NCI-H774 (cell line): ENCODE measurements at places on chromosomes 2 and 18.
A peak's percentile ranks its signal among the peaks of the same experiment; 100 is the strongest.

DNA sequence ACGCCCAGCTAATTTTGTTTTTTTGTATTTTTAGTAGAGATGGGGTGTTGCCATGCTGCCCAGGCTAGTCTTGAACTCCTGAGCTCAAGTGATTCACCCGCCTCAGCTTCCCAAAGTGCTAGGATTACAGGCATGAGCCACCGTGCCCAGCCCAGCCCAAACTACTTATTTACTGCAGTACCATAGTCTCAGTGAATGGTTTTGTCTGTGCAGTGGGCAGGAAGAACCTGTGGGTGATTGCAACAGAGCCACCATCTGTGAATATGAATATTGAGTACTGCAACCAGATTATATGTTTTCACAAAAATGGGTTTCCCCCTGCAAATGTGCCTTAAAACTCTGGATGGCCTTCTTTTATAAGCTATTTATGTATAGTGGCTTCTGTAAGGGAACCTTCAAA lies 9.1 kb downstream of the MPPE1 start:
- DNase-seq, result no peak

DNA sequence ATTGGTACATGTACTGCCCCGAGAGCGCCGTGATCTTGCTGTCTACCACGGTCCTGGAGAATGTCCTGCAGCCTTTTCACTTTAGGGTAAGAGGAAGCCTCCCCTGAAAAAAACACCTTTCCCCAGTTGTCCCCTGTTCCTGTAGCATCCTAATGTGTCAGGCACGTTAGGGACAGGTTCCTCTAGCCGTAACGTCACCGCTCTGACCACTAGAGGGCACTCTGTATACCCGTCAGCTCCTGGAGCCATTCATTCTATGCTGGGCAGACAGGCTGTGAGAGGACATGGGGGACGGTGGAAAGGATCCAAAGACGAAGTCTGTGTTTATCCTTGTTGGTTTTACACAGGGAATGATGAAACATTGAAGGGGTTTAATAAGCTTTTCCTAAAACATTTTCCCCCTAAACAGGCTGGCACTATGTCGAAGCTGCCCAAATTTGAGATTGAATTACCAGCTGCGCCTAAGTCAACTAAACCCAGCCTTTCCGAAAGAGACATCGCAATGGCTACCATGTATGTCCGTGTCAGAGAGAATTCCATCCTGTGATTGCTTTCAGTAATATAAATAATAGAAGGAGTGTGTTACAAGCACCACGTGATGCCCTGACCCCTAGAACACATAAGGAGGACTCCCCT lies 12.7 kb downstream of the RMC1 start:
- peak; percentile 56 for DNase-seq

DNA sequence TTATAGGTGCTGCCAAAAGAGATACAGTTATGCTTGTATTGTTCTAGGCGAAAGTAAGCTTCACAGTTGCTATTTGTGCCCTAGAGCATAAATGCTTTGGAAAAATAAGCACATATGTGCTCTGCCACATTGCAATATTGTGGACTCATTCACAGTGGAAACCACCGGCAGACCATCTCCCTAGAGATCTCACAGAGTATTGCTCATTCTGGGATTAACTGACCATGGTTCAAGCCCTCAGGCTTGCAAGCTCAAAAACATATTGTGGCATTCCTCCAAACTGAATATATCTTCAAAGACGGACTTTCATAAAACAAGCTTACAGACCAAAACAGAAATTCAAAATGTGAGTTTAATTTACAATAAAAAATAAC lies 158.2 kb upstream of the CCDC150 start:
- DNase-seq, result no peak

GRCh38 chr2:172119089-172119488 lies 16.4 kb upstream of the DLX2 start:
- no peak for DNase-seq

DNA sequence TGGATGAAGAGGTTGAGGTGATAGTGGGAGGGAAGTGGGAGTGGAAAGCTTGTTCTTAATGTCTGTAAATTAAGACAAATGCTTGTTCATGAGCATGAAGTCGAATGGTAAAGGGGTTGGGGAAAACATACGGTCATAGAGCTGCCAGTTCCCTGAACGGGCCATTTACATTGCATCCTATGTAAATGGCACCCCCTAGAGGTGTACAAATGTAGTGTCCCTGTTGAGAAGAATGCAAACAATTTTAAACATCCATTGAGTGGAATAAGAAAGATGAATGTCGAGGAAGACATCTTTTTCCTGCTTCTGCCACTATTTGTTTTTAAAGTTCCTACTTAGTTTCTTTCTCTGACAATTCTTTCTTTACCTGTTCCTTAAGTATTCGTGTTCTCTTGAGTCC lies 155.7 kb downstream of the RDH14 start:
- DNase-seq, result no peak

DNA sequence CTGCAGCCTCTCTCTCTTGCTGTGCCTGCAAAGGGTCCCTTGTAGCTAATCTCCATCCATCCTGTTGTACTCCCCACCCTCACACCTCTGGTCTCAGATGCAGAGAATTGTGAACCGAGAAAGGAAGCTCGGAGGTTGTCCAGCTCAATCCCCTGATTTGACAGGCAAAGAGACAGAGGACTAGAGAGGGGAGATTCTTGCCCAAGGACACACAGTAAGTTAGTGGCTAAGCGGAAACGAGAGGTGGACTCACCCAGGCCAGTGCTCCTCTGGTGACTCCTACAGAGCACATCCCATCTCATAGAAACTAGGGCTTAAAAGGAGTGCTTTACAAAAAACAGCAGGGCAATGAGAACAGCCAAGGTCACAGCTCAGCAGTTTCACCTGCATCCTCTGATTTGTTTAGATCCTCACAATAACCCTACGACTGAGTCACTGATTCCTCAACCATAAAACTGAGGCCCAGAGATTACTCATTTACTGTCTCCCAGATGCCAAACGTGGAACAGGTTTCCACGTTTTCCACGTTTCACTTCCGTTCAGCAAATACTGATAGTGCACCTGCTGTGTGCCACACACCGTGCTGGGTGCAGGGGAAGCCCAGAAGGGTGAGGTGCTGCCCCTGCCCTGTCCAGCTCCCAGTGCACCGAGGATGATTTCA lies 22.1 kb downstream of the EHD3 start:
- no peak for DNase-seq

DNA sequence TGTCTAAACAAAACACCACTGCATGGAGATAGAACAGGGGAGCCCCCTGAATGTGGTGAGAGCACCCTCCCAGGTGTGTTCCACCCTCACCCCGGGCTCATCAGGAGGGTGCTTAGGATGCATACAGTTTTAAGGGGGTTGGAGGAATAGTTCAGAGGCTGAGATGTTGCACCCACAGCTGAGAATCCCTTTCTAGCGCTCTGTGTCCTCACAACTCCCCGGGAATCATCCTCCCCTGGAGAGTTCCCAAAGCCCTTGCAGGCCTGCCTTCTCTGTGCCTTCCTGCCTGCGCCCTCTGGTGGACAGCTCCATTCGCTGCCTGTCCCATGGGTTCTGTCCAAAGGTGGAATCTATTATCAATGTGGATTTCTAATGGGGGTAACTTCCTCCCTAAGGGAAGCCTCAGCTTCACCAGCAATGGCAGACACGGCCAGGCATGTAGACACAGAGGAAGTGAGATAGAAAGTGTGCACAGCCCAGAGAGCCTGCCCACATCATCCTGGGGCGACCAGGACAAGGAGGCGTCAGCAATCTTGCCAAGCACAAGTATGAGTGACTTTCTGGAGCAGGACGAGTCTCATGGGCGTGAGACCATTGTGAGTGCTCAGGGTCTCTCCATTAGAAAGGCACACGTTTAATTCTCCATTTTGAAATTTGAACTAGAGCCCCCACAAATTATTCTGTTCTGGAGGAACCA lies 1.2 kb upstream of the UGT1A5 start:
- DNase-seq, result peak; percentile 63

DNA sequence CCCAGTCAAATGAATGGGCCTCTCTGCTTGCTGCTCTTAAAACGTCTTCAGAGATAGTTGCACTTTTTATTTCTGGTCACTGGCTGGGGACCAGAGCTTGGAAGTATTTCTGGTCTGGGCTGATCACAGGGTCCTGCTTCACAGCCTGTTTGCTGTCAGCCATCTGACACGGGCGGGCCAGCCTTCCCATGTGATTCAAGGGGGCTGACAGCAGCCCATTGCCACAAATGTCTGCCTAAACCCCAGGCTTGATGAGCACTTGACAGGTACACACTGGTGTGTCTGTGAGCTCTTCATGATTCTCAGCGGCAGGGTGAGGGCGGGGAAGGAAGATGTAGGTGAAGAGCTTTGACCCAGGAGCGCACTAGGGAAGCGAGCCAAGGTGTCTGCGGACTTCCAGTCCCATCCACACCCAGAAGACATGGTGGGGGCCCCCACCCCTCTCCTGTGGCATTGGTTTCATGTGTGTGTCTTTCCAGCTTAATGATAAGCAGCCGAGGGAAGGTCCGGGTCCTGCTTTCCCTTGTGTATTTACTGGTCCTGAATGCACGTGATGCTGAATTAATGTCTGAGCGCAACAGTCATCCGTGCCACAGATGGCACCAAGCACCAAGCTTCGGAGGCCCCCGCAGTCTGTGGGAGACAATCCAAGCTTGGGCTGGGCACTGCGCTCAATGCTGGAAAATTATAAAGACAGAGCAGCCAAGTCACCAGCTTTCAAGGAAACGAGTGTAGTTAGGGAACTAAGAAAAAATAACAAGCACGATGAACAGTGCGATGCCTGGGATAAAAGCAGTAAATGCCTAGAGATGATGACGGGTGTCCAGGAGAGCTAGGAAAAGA lies 73.3 kb downstream of the SH3BP4 start:
- DNase-seq, result no peak

DNA sequence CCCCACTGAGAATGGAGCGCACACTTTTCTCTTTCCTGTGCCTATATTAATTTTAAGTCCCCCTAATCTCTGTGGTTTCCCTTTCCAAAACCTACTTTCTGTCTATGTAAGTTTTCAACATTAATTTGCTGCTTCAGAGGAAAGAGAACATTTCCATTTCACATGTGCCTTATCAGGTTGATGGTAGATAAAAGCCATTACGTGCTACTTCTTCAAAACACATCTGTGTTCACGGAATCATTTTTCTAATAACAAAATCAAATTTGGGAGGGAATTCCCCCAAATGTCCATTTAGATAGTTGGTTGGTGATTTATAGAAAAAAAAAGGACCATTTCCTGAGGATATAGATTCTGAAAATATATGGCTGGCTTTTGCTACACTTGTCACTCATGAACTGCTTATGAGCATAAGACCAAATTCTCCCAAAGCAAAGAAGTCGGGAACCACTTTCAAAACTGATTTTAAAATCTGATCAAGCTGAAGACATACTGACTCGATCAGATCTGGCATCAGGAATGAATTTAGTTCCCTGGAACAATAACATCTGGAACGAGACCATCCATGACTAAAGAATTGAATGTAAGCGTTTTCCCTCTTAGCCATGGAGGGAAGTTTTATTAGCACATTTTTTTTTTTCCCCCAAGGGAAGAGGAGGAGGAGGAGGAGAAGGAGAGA lies 8.2 kb downstream of the PTGR3 start:
- no peak for DNase-seq

DNA sequence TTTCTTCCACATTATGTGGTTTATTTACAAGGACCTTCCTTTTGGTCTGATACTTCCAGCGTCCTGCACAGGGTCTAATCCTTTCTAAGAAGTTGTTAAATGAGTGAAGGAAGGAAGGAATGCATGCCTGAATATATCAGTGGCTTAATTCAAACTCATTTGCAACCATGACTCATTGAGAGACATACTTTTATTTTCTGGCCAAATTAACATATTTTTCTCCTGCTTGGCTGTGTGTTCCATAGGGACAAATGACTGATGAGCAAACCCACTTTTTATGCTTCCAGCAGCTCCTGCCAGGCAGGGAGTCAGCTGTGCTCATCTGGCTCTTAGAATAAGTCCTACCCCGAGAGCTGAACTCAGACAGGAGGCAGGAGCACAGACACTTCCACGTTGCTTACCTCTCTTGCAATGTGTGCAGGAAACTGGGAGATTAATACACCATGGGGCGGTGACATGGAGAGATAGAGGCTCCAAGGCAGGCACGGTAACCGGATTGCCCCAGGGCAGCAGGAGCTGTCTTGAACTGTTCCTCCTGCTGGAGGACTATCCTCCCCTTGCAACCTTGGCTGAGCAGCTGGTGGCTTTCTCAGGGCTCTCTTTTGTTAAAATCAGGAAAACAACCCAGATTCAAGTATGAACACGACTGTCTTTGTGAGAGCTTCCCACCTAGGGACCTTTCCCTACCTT lies 667.5 kb upstream of the HS6ST1 start:
- no peak for DNase-seq

DNA sequence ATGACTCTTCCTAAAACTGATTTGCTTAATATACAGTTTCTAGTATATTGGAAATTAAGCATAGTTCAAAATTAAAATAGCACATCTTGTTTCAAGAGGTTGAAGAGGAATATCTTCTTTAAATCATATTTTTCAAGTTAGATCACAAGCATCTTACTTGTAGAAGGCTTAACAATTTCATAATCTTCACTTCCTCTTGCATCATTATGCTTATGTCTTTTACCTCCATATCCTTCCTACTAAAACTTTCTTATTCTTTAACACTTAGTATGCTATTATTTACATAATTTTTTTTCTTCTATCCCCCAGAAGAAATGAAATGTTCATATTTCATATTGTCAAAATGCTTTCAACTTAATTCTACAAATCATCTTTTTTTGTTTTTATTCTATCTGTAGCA lies 1354.9 kb upstream of the TMEFF2 start:
- DNase-seq, result no peak

GRCh38 chr18:46343931-46344372 lies 239.8 kb downstream of the HAUS1 start:
- no peak for DNase-seq

DNA sequence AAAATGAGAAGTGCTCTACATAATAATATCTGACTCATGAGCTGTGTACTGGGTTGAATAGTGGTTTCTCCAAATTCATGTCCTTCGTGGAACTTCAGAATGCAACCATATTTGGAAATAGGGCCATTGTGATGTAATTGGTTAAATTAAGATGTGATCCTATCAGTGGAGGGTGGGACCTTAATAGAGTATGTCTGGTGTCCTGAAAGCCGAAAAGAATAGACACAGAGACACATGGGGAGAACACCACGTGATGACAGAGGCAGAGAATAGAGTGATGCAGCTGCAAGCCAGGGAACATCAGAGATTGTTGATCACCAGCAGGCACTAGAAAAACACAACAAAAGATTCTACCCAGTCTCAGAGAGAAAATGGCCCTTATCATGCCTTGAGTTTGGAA lies 310.1 kb downstream of the EXOC6B start:
- DNase-seq, result no peak

DNA sequence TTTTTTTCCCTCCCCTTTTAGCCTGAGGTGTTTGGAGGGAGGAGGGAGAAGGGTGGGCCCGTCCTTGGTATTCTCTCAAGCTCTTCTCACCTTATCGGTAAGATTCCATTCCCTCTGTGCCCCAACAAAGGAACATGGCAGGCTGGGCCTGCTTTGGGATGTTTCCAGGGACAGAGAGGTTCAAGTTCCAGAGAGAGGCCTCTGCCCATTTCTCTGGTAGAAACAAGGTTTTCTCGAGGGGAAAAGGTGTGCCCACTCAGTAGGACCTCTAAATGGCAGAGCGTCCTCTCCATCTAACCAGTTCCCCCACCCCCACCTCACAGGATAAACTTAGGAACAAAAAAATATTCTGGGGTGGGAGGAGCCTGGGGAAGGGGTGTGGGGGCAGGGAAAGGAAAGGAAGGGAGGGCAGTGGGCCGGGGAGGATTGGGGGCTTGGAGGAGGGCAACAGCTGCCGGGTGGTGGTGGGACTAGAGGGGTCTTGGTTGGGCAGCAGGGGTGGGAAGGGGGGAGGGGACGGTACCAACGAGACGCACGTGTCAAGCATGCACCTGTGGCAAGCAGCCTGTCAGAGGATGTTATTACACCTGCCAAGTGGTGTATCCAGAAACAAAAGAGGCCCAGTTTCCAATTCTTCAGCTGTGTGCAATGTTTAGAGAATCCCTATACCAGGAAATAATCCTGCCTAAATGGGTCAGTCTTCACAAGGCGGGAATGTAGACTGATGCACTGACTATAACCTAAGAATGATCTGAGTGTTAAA lies 2.1 kb downstream of the PCBP1 start:
- peak; percentile 67 for DNase-seq
